ENCODE measurements at places on chromosomes 2 and 18. TPM values are rescaled to one million over a fixed set of nuclear protein-coding genes. Genes with fewer than 3 reads are reported as not detected.

Gene CD8B2
- total RNA-seq, result 0.07 TPM

- H3K4me3 ChIP-seq, result no peak overlapping the region
- no peaks in the 10 kb centered on the region for H3K27me3 ChIP-seq
- no peaks in the 10 kb centered on the region for H3K36me3 ChIP-seq
- no peaks in the 10 kb centered on the region for H3K4me1 ChIP-seq
- DNase-seq, result no peak
Observed at GRCh38 chr18:10291568-10291981, 162.9 kb upstream of the APCDD1 start.

GRCh38 chr18:62809900-62810299 is 94.6 kb downstream of the PHLPP1 start:
- H3K4me1 ChIP-seq, result peaks cover 2% of the 10 kb centered on the region
- no peaks in the 10 kb centered on the region for H3K36me3 ChIP-seq
- no peak overlapping the region for H3K27ac ChIP-seq
- H3K27me3 ChIP-seq, result no peaks in the 10 kb centered on the region
- no peak for DNase-seq

Gene OTX1
- not detected for total RNA-seq

- DNase-seq, result no peak
- H3K27me3 ChIP-seq, result no peaks in the 10 kb centered on the region
- H3K27ac ChIP-seq, result no peak overlapping the region
- no peaks in the 10 kb centered on the region for H3K36me3 ChIP-seq
- no peak overlapping the region for H3K4me3 ChIP-seq
- no peaks in the 10 kb centered on the region for H3K4me1 ChIP-seq
Observed at GRCh38 chr2:163343316-163343715, 392.5 kb downstream of the FIGN start.

DNA sequence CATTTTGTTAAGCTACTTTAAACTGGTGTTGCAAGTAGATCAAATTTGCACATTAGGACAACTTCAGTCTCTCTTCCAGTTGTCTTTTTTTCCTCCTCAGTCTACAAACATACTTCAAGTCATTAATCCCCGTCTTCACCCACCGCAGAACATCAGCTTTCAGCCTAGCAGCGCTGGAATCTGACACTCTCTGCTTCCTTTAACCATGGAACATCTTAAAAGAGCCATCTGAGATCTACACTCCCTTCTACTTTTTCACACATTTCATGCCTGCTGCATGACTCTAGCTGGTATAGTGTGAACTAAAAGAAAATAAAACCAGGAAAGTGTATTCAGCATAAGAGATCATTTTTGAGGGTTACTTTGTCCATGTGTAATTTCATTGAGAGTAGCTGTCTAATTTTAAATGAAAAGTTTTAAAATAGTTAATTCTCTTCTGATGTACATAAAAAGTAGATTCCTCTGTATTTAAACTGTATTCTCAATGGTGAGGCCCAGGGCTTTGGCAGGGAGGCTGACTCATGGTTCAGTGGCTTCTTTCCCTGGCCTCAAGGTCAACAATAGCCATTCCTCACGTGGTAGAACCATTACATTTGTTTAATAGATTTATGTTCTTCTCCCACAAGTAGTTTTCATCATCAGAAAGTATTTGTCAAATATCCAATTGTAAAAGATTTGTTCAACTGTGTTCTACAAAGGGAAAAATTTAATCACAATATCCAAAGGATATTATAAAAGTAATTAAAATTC is 16.5 kb downstream of the SGPP2 start:
- peaks cover 11% of the 10 kb centered on the region for H3K4me1 ChIP-seq
- H3K27me3 ChIP-seq, result no peaks in the 10 kb centered on the region
- H3K27ac ChIP-seq, result no peak overlapping the region
- no peaks in the 10 kb centered on the region for H3K36me3 ChIP-seq
- peak; percentile 50 for DNase-seq

GRCh38 chr2:203549406-203549805 is 14.3 kb upstream of the RAPH1 start:
- H3K27ac ChIP-seq, result no peak overlapping the region
- DNase-seq, result no peak
- peaks cover 3% of the 10 kb centered on the region for H3K4me1 ChIP-seq
- no peaks in the 10 kb centered on the region for H3K36me3 ChIP-seq

Gene SF3B1
- total RNA-seq, result 1,013 TPM

DNA sequence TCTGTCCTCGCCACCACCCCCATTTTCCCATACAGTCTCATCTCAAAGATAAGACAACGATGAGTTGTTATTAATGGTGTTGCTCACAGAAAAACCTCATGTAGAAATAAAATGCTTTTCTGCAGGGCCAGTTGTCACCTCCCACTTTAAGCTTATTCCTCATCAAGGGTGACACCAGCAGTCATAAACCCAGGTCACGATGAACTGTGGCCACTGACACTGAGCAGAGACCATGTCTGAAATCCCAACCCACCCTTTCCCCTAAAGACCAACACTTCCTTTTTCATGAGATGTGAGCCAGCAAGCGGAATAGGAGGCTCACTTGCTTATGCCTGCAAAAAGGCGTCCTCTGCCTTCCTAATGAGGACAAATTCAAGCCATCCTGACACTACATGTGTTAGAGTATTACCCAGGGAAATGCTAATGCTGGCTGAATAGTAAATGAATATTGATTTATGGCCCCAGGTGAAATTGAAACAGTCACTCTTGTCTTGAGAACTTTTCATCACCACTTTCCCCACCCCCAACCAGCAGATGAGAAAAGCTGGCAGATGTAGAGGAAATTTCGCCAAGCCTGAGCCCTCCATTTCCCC is 228.4 kb downstream of the MGAT5 start:
- DNase-seq, result no peak
- H3K36me3 ChIP-seq, result no peaks in the 10 kb centered on the region
- H3K27me3 ChIP-seq, result no peaks in the 10 kb centered on the region

Gene TUBA3D
- total RNA-seq, result 1.0 TPM

Gene DLGAP1
- 1.5 TPM for total RNA-seq

- H3K4me3 ChIP-seq, result no peak overlapping the region
- no peak overlapping the region for H3K27ac ChIP-seq
- no peaks in the 10 kb centered on the region for H3K36me3 ChIP-seq
- no peaks in the 10 kb centered on the region for H3K27me3 ChIP-seq
- no peaks in the 10 kb centered on the region for H3K4me1 ChIP-seq
Observed at GRCh38 chr2:29347774-29348461, 232.7 kb downstream of the CLIP4 start.

- no peak for DNase-seq
- no peaks in the 10 kb centered on the region for H3K4me1 ChIP-seq
- no peaks in the 10 kb centered on the region for H3K36me3 ChIP-seq
- no peak overlapping the region for H3K27ac ChIP-seq
Observed at GRCh38 chr2:157922815-157923214, 46.7 kb upstream of the ACVR1 start.

Gene CCDC148
- total RNA-seq, result 3.0 TPM

Gene NOP58
- 26.8 TPM for total RNA-seq

Gene FAM124B
- total RNA-seq, result 7.9 TPM

DNA sequence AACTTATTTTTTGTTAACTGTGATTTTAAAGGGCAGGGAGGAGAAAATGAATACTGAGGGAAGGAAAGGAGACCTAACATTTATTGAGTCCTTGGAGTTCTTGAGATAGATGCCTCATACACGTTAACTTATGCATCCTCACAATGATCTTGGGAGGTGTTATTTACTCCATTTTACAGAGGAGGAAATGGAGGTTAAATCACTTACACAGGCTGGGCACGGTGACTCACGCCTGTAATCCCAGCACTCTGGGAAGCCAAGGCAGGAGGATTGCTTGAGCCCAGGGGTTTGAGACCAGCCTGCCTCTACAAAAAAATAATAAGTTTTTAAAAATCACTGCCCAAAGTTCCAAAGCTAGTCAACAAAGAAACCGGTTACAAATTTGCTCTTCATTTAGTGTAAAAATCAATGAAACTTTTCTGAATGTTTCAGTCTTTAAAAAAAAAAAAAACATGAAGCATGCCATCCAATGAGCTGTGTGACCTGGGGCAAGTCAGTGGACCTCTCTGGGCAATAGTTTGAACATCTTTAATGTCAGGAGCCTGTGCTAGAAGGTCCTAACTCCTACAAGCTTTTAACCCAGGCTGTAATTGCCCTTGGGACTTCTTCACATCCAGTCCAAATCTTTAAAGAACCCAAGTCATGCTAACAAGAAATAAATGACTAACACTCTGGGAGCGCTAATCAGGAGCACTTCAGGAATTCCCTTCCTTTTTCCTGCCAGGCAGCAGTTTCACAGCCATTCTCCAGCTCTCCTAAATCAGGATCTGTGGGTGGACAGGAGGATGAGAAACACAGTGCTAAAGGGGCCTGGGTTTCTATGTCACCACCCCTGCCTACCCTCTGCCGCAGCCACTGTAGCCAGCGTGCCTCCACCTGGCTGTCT is 176.4 kb downstream of the TMEM247 start:
- H3K36me3 ChIP-seq, result no peaks in the 10 kb centered on the region
- H3K4me3 ChIP-seq, result no peak overlapping the region
- H3K27me3 ChIP-seq, result no peaks in the 10 kb centered on the region
- H3K27ac ChIP-seq, result peak overlapping the region; percentile 30
- peaks cover 10% of the 10 kb centered on the region for H3K4me1 ChIP-seq

DNA sequence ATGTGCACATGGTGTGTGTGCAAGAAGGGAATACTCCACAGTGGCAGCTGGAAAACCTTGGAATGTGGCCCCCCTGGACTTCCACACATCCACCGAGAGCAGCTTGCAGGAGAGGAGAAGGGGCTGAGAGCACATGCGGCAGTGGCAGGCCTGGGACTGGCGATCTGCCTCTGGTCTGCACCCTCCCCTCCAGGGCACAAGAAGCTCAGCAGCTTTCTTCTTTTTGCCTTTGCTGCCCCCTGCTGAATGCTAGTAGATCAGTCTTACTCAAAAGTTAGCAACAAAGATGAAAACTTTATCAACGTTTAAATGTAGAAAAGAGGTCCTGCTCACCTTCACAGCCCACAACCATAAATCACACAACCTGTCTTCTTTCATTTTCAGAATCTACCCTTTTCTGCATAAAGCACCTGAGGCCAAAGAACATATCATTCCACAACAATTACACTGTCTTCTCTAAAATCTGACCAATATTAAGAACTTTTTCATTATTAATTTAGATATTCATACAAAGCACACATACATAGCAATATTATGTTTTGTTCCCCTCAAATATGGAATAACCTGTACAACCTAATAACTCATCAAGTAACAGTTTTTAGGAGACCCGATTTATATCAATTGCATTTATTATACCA is 34.6 kb downstream of the TGFBRAP1 start:
- no peaks in the 10 kb centered on the region for H3K27me3 ChIP-seq
- DNase-seq, result no peak
- no peaks in the 10 kb centered on the region for H3K36me3 ChIP-seq
- no peaks in the 10 kb centered on the region for H3K4me1 ChIP-seq
- H3K4me3 ChIP-seq, result no peak overlapping the region

DNA sequence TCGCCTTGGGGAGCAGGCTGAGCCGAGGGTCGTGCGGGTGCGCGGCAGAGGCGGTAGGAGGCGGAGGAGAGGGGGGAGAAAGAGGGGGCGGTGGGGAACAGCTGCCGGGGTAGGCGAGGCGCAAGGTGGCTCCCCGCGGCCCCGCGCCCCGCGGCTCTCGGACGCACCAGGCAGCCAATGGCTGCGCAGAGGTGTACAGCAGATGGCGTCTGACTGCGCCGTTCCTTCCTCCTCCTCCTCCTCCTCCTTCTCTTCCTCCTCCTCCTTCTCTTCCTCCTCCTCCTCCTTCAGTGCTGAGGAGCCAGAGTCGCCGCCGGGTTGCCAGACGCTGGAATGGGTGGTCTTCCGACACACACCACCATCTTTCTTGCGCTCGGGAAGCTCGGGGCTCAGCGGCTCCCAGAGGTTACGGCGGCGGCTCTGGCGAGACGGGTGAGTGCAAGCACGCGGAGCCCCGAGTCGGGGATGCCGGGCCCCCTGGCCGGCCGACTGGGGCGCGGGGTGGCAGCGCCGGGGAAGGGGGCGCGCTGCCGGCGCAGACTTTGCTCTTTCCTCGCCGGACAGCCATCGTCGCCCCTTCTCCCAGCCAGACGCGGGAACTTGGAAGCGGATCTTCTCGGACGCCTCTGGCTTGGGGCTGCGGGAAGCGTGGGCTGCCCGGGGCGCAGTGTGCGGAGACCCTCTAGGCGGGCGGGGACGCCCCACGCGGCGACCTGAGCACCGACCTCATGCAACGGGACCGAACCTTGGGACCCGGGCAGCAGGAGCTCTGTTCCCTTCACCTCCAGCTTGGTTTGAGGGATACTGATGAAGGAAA is at the start of gene THSD7B:
Gene THSD7B, plus strand, starts transcription at position 290 of the 817 bp plus-strand sequence. CDS start 116,634 bp downstream, outside the sequence.
- H3K27me3 ChIP-seq, result no peaks in the 10 kb centered on the region
- no peak within 1 kb of the TSS for H3K27ac ChIP-seq
- no peak for DNase-seq
- no peaks in the 10 kb centered on the region for H3K4me1 ChIP-seq
- no peaks in the 10 kb centered on the region for H3K36me3 ChIP-seq
- peak within 1 kb of the TSS; percentile 5 for H3K4me3 ChIP-seq

Gene SLC19A3
- 0.55 TPM for total RNA-seq

DNA sequence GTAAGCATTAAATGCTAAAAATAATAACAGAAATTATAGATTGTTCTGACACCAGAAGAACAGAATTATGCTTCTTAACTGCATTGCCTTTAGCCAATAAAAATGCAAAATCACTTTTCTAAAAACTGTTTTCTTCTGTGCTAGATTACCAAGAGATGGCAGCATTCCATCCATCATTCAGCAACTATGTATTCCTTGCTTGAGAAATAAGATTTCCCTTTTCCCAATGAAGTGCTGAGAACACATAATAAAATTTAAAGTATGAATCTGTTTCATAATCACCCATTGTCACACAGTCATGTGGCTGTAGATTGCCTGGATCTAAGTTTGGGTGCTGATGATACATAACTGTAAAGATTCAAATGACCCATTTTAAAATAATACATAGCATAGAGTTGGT is 504.2 kb downstream of the TDRD15 start:
- no peaks in the 10 kb centered on the region for H3K4me1 ChIP-seq
- H3K36me3 ChIP-seq, result no peaks in the 10 kb centered on the region
- no peak overlapping the region for H3K4me3 ChIP-seq

- H3K4me3 ChIP-seq, result no peak overlapping the region
- no peak overlapping the region for H3K27ac ChIP-seq
- H3K36me3 ChIP-seq, result no peaks in the 10 kb centered on the region
- no peaks in the 10 kb centered on the region for H3K27me3 ChIP-seq
- DNase-seq, result no peak
Observed at GRCh38 chr2:31475692-31476091, 61.1 kb upstream of the XDH start.

DNA sequence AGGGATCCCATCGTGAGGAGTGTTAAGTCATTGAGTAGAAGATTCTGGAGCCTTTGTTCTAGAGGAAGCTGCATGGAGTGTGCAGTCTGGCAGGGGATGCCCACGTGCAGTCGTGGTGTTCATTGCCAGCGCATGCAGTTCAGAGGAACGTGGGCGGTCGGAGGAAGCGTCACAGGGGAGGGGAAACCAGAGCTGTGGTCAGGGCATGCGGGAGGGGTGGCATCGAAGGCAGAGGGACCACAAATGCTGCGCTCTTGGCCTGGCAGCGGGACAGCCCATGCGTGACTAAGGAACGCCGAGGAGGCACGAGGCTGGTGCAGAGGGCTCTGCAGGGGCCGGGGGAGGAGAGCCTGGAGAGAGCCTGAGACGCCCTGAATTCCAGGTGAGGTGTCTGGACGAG is 141.1 kb downstream of the KLHL29 start:
- H3K4me1 ChIP-seq, result peaks cover 5% of the 10 kb centered on the region
- H3K27ac ChIP-seq, result no peak overlapping the region
- H3K27me3 ChIP-seq, result no peaks in the 10 kb centered on the region
- no peak for DNase-seq

Gene RIT2
- not detected for total RNA-seq

Gene MC4R
- total RNA-seq, result not detected

GRCh38 chr2:81206216-81206615 is 901.7 kb upstream of the LRRTM1 start:
- no peaks in the 10 kb centered on the region for H3K4me1 ChIP-seq
- H3K36me3 ChIP-seq, result no peaks in the 10 kb centered on the region
- no peak for DNase-seq
- no peak overlapping the region for H3K27ac ChIP-seq

Data from uterus (tissue), 4 donors.